Activated T-helper 1 cell treated with anti-CD3 and anti-CD28 coated beads, Interleukin-12 subunit alpha, Interleukin-12 subunit beta, Interleukin-2, Interleukin-4 antibody, amounts not matched to agents 30 ng/mL and 10 ng/mL and 1 ng/mL, durations not matched to agents 14 hours and 24 hours and 36 hours (primary cell): ENCODE measurements at places on chromosomes 1 and 21. TPM values are rescaled to one million over a fixed set of nuclear protein-coding genes. Genes with fewer than 3 reads are reported as not detected.

The KCNJ6 gene
- not detected in 2 replicates for total RNA-seq

The LENEP gene
- total RNA-seq = 1.5 and 1.8 TPM in 2 replicates

The IVL gene
- total RNA-seq = not detected in 2 replicates

The HES3 gene
- total RNA-seq = not detected in 2 replicates

The CYP4A22 gene
- total RNA-seq = not detected in 2 replicates

The TSTD1 gene
- 40.5 and 43.3 TPM in 2 replicates for total RNA-seq

The RHBDL2 gene
- total RNA-seq = not detected in 2 replicates

The ZNF593OS gene
- not detected in 2 replicates for total RNA-seq

The RNF220 gene
- 103 and 107 TPM in 2 replicates for total RNA-seq

The FAM163A gene
- total RNA-seq = not detected in 2 replicates

The DTL gene
- total RNA-seq = 91.0 and 94.8 TPM in 2 replicates

The CHIA gene
- total RNA-seq = not detected in 2 replicates

The SH3BP5L gene
- total RNA-seq = 29.0 and 30.9 TPM in 2 replicates

The SDHC gene
- 157 and 162 TPM in 2 replicates for total RNA-seq

The SH2D5 gene
- total RNA-seq = 0.08 and 0.15 TPM in 2 replicates

The CSRP1 gene
- total RNA-seq = 66.0 and 66.2 TPM in 2 replicates

The RSBN1 gene
- total RNA-seq = 18.4 and 19.5 TPM in 2 replicates

The F5 gene
- 58.0 and 58.2 TPM in 2 replicates for total RNA-seq

The PROK1 gene
- not detected in 2 replicates for total RNA-seq

The KIAA0040 gene
- total RNA-seq = 43.8 and 45.6 TPM in 2 replicates

The JAM2 gene
- 0.29 TPM in 2 replicates for total RNA-seq

The IQGAP3 gene
- 10.3 and 11.2 TPM in 2 replicates for total RNA-seq

The SLAMF9 gene
- total RNA-seq = not detected in 2 replicates

The FAM72D gene
- total RNA-seq = 7.8 and 8.7 TPM in 2 replicates

The AMPD2 gene
- total RNA-seq = 92.4 and 100 TPM in 2 replicates

The BRDT gene
- not detected in 2 replicates for total RNA-seq

The GBP2 gene
- 225 and 229 TPM in 2 replicates for total RNA-seq

The BMP8A gene
- not detected in 2 replicates for total RNA-seq

The ARHGEF2 gene
- total RNA-seq = 221 and 222 TPM in 2 replicates

The KLHDC8A gene
- total RNA-seq = not detected in 2 replicates

The UMODL1 gene
- not detected in 2 replicates for total RNA-seq

The FAM151A gene
- total RNA-seq = not detected in 2 replicates

The TNFRSF18 gene
- 350 and 356 TPM in 2 replicates for total RNA-seq
